ENCODE measurements at places on chromosomes 12 and 14.

GRCh38 chr12:70815971-70816391 lies 104.6 kb downstream of the PTPRR start:
- no peak for DNase-seq

- no peak for DNase-seq
These were observed 125.7 kb downstream of the HMGA2 start for GRCh38 chr12:65949971-65950370.

GRCh38 chr14:103141117-103141796 lies 18.0 kb downstream of the TNFAIP2 start:
- peak; percentile 18 for DNase-seq

- DNase-seq: no peak
These were observed 67.1 kb upstream of the CPM start for GRCh38 chr12:69000074-69000473.

- DNase-seq: no peak
These were observed 147.5 kb downstream of the KCNH5 start for GRCh38 chr14:62897771-62898170.

DNA sequence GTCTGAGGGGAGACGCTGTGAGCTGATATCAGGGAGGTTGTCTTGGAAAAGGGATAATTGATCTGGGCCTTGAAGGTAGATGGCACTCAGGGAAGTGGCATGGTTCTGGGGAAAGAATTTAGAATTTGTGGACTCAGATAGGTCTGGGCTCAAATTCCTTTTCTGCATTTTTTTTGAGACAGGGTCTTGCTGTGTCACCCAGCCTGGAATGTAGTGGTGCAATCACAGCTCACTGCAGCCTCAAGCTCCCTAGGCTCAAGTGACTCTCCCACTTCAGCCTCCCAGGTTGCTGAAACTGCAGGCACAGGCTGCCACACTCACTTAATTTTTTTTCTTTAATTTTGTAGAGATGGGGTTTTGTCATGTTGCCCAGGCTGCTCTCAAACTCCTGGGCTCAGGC lies 98.1 kb upstream of the NCOR2 start:
- no peak for DNase-seq

DNA sequence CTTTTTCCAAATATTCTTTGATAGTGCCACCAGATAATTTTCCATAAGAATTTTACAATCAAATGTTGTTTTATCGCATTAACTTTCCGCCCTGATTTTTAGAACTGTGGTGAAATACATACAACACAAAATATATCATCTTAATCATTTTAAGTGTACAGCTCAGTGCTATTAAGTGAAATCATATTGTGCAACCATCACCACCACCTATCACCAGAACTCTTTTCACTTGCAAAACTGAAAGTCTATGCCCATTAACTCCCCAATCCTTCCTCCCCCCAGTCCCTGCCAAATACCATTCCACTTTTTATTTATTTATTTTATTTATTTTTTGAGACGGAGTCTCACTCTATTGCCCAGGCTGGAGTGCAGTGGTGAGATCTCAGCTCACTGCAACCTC lies 36.6 kb downstream of the CDKL1 start:
- DNase-seq: no peak

- no peak for DNase-seq
These were observed 98.8 kb upstream of the FRMD6 start for GRCh38 chr14:51552768-51553404.

GRCh38 chr12:45407981-45408728 lies 192.3 kb downstream of the ANO6 start:
- DNase-seq: no peak

- DNase-seq: peak; percentile 56
These were observed 612 bp downstream of the PPTC7 start for GRCh38 chr12:110582276-110583136.

DNA sequence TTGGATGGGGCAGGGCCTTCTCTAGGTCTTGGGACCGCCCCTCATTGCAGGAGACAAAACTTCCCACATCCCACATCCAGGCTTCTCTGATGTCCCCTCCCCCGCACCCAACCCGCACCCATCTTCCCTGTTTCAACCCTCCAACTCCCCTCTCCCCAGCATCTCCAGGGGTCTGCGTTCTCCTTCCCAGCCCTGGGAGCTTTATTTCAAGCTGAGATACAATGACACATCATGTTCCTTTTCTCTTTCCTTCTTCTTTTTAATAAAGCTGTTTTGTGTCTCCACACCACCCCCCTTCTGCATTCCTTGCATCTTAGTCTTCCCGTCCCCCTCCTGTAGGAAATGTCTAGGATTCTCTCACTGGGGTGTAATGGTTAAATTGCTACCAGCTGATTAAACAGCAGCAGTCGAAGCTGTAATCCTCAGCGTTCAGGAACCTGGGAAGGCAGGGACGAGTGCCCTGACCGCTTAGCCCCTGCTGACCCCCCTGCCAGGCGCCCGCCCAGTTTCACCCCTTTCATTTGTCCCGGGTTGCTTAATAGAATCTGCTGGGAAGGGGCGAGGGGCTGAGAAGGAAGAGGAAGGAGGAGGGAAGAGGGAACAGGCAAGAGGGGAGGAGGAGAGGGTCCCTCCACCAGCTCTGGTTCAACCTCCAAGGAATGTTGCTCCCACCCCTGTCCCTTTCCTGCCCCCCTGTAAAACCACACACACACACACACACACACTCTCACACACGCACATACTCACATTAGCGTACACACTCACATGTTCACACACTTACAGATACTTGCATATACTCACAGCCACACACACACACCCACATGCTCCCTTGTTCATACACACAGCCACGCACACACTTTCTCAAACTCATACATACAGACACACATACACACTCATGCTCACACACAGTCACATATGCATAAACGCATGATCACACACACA lies 104.5 kb upstream of the MED13L start:
- DNase-seq: no peak

- no peak for DNase-seq
These were observed 51.0 kb downstream of the ST8SIA1 start for GRCh38 chr12:22283508-22283907.

- no peak for DNase-seq
These were observed 446.1 kb downstream of the ZFP36L1 start for GRCh38 chr14:68346556-68347343.

GRCh38 chr12:3185260-3185870 lies 108.2 kb downstream of the TSPAN9 start:
- no peak for DNase-seq

Data from stimulated activated CD4-positive, alpha-beta T cell treated with anti-CD3 and anti-CD28 coated beads, Interleukin-4, amount 100 ng/mL, for 48 hours (primary cell).